AG10803 (cell line): ENCODE measurements at places on chromosomes 12 and 14.

DNA sequence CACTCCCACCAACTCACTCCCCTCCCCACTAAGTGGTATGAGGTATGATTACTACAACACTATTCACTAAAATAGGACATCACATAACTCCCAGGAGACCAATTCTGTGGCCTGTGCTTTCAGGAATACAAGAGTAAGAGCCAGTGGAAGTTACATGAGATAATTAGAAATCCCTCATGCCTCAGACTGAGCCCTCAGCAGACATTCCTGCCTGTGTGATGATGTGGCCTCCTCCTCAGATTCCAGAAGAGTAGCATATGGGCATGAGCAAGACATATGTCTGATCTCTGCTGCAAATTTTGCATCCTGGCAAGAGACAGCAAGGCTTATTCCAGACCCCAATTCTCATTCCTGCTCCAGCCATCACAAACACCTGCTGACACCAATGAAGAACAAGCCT lies 46.0 kb upstream of the BMP4 start:
- DNase-seq: peak; percentile 59

DNA sequence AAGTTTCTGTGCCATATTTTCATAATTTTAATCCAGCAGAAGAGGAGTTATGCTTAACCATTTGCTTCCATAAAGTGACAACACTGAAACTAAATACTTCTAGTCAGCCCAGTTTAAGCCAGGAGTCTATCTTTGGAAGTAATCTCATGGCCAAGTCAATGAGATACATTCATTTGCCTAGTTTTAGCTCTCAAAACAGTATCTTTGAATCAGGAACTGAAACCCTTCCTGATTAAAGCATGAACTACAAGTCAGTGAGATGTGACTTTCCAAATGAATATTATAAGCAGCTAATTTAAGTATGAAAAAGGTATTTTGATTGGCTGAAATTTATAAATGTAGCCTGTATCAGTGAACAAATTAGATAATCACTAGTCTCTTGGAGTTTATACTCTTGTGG lies 491.5 kb downstream of the SLC6A15 start:
- no peak for DNase-seq

DNA sequence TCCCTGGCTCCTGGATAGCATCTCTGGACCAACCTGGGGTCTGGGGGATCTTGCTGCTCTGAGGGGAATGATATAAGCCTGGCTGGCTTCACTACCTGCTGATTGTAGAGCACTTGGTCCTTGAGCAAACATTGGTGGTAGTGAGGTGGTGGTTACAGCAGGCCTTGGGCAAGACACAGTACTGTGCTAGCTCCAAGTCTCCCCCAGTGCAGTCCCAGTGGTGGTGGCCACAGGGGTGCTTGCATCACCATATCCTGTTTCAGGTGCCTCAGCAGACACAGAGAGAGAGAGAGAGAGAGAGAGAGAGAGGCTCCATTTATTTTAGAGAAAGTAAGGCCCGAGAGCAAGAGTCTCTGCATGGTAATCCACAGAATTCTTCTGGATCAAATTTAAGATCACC lies 186.3 kb downstream of the MYRFL start:
- no peak for DNase-seq

DNA sequence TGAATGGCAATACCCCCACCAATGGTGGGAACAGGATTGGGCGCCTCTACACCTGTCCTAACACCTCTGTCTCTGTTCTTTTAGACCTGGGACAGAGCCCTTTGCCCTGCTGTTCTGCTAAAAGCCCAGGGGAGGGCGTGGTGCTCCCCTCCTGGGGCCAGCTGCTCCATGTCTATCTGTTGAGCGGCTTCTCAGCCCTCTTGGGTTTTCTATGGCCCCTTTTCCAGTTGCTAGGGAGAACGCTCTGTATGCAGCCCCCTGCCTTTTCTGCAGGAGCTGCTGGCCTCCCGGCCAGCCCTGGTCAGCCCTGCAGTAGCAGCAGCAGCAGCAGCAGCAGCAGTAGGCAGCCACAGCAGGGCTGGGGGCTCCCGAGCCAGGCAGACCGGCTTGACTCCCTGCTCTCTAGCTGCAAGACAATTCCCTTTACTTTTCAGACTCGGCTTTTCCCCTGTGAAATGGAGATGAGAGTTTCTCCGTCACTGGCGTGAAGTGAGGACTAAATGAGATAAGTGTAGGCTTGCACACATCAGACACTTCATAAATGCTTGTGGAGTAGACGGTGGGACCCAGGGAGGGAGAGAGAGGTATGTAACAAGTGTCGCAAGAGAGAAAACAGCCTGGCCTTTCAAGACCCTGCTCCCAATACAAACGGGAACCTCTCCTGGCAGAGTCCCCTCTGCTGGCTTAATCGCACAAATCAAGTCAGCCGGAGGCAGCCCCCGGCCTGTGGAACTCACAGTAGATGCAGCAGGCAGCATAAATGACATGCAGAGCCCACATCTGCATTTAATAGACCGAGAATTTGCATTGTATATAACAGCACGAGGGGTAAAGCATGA lies 1.0 kb downstream of the RTL1 start:
- DNase-seq: no peak

- no peak for DNase-seq
These were observed 101.9 kb upstream of the BMP4 start for GRCh38 chr14:54058505-54058904.

- no peak for DNase-seq
These were observed 13.8 kb upstream of the ANAPC5 start for GRCh38 chr12:121366063-121366459.

GRCh38 chr12:85060916-85061315 lies 24.8 kb downstream of the LRRIQ1 start:
- no peak for DNase-seq

DNA sequence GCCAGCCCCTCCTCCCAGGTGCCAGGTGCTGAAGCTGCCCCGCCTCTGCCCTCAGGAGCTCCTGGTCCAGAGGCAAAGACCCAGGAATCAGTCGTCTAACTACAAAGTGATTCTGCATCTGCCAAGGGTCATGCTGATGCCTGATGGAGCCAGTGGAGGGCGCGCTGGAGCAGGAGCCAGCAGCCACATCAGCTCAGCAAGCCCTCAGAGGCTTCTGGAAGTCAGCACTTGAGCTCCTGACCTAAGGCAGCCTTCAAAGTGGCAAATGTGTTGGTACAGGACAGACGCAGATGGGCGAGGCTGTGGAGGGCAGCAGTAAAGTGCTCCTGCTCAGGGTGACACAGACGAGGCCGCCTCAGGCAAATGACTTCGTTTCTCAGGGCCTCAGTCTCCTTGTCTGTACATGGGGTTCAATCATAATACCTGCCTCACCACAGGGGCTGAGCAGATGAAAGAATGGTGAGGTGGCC lies 10.9 kb downstream of the C12orf43 start:
- DNase-seq: peak; percentile 39

DNA sequence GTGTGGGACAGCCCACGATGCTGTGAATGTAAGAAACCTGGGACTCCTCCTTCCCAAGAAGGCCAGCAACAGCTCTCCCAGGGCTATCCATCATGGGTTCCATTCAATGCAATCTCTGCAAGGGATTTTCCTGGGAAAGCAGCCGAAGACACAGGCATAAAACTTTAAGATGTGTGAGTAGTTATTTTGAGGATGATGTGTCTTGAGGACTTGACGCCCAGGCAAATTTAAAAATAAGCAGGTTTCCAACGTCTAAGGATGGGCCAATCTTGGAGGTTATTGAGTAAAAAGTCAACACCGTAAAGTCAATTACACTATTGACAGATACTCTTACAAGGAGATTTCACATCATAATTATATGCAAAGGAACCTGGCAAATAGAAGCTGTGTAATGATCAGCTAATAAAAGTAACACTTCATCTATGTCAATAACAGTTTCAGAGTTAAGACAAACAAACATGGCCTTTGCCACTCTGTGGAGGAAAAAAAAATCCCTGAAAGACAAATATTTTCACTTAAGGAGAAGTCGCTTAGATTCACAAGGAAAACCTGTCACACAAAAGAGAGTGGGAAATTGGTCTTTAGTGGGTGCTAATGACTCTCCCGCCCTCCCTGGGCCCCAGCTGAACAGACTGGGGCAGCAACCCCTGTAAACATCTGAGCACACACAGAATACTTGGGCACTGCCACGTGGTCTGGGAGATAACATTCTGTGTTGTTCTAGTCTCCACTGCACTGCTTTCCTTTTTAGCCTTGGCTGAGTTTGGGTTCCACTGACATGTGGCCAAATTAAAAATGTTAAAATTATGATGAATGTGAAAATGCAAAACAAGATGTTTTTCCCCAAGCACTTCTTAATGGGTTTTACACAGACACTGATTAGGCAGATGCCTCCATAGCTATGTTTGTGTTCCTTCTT lies 240.9 kb downstream of the FOXN3 start:
- no peak for DNase-seq
